ENCODE measurements at places on chromosomes 2 and 18.

DNA sequence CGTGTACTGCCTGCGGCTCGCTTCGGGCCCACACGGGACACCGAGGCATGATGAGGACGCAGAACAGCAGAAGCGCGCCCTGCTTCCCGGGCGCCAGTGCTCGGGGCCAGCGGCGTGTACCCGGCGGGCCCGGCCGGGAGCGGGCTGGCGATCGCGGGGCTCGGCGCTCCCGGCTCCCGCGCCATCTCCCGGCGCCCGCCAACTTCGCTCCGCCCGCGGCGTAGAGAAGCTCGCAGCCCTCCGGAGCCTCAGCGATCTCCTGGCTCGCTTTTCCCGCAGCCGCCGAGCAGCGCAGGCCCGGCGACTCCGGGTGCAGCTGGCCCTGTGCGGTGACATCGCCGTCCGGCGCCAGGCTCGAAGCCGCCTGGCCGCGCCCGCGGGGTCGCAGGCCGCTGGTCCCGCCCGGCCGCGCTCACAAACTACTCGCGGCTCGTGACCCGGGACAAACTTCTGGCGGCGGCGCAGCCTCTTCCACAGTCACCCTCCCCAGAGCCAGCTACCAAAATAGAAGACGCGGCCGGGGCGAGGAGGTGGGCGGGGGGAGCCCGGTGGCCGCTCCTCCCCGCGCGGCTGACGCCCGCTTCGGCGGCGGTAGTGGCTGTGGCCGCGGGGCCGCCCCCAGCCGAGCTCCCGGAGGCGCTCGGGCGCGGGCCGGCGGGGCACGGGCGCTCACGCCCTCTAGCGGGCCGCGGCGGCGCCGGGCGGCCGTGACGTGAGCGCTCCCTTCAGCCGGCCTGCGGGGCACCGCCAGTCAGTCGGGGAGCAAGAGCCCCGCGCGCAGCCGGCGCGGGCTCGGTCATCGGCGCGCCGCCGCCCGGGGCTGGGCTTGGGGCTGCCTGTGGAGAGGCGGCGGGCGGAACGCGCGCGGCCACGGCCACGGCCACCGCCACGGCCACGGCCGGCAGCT, at the start of gene PTPRM:
Gene PTPRM (plus strand): TSS at position 750 of the 907 bp plus-strand sequence. CDS start 503 bp downstream, outside the sequence.
- peak; percentile 11 for DNase-seq

- no peak for DNase-seq
Measured at GRCh38 chr18:76602191-76602590, 107.1 kb upstream of the ZNF516 start.

DNA sequence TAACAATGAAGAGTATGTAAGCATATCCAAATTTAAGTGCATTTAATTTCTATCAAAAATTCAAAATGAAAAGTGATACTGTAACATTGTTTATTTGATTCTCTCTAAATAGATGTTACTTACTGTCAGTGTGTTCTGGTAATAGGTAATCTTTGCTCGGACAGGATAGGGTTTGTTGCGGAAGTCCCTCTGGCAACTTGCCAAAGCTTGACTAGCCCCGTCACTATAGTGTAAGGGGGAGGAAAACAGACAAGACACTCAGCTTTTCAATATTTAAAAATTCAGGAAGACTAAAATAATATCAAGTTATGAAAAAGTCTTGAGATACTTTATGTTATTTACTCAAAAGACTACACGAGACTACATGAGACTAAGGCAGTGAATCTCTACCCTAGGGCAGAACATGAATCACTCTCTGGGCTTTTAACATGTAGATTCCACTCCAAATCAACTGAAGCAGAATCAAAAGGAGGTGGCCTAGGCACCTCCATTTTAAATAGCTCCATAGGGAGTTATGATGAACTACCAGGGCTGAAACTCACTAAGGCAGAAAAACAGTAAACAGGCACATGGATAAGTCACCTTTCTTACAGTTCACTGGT, 5.9 kb downstream of the LMAN1 start:
- DNase-seq, result no peak

- DNase-seq, result no peak
Measured at GRCh38 chr2:40304340-40304739, 147.6 kb downstream of the SLC8A1 start.

GRCh38 chr2:205739620-205740019, 57.3 kb downstream of the NRP2 start:
- DNase-seq, result no peak

GRCh38 chr2:240244543-240244942, 104.1 kb upstream of the OTOS start:
- no peak for DNase-seq
